ENCODE measurements at places on chromosomes 6 and 20.

GRCh38 chr6:76633259-76633658, 560.8 kb upstream of the IMPG1 start:
- DNase-seq, result no peak

- DNase-seq, result no peak
These were observed 1.7 kb downstream of the ADGRF4 start for GRCh38 chr6:47700053-47700452.

- peak; percentile 28 for DNase-seq
These were observed 549 bp downstream of the ANKRD6 start for GRCh38 chr6:89433252-89434149.

DNA sequence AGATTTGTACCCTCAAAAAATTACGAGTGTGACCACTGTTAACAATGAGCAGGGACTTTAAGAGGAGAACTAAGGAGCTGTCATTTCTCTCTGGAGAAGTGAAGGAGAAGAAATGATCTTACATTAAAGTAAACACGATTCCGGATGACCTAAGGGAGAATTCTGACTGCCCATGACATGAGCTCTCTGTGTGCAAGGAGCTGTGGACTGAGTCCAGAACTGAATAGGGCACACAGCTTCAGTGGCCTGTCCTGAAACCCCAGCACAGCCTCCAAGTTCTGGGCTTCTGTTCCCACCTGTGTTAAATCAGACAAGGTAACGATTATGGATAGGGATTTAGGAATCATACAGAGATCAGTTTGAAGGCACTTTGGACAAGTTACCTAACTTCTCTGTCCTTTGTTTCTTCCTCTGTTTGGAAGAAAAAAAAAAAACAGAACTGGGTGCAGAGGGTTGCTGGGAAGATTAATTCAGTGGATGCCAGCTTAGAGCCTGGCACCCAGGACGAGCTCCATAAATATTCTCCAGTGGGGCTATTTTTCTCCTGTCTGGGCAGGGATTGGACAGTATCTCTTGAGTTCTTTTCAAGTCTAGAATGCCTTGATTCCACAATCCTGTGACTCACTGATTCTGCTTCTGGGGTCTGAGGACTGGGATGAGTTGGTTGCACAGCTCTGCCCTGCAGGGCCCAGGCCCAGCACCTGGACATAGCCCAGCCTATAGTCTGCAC, 65.7 kb downstream of the MRPL14 start:
- no peak for DNase-seq

DNA sequence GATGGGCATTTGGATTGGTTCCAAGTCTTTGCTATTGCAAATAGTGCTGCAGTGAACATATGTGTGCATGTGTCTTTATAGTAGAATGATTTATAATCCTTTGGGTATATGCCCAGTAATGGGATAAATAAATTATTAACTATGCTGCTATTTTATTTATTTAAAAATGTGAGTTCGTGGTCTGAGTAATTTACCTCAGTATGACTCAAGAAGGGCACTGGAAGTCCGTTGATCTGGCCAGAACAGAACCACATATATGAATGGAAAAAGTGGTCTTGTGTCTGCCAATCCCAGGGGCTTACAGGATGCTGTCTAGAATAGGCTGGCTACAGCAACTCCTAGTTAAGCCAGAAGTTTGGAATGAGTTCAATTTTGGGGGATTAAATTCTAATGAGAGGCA, 27.6 kb upstream of the HLA-C start:
- no peak for DNase-seq

- no peak for DNase-seq
These were observed 96.4 kb downstream of the BANF2 start for GRCh38 chr20:17796091-17796563.

DNA sequence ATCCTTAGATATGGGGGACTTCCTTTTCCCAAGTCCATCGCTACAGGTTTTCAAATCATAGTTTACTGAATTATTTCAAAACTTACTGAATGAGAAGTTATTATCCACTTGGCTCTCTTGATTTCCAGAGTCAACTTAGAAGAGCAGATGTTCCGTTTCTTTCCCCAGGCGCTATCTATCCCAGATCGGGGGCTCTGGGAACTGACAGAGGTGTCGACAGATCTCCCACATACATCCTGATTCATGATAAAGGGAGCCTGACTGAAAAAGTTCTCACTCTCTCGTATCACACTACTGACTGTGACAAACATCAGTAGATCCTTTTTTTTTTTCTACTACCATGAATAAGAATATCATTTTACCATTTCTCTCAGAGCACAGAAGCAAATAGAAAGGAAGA, 654.8 kb downstream of the RNF144B start:
- no peak for DNase-seq

GRCh38 chr6:6634735-6635075, 46.2 kb downstream of the LY86 start:
- DNase-seq, result no peak

DNA sequence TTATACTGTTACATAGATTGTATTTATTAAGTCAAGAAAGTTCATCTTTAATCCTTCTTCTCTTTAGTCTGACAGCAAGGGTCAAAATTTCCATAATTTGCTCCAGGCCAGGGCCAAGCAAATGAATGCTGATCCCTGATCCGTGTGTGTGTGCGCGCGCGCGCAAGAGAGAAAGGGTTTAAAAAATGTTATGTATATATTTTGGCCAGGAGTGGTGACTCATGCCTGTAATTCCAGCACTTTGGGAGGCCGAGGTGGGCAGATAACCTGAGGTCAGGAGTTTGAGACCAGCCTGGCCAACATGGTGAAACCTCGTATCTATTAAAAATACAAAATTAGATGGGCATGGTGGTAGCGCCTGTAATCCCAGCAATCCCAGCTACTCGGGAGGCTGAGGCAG, 61.7 kb downstream of the GTF2H5 start:
- no peak for DNase-seq

- no peak for DNase-seq
These were observed 97.5 kb upstream of the ZBTB24 start for GRCh38 chr6:109580519-109580918.

DNA sequence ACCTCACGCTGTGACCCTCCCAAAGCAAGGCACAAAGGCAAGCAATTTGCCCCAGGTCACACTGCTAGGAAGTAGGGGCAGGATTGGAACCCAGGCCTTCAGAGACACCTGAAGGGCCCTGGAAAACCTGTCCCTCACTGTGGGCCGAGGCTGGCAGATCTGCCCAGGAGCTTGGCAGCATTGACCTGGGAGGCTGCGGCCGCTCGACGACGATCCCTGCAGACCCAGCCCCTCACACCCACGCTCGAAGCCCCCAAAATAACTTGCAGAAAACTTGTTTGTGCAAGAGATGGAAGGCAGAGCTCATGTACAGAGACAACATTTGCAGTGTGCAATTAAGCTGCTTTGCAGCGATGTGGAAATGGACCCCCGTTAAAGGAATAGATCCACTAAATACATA, 251.4 kb downstream of the TAF4 start:
- DNase-seq, result no peak

GRCh38 chr6:163605385-163606097, 191.0 kb downstream of the QKI start:
- no peak for DNase-seq

DNA sequence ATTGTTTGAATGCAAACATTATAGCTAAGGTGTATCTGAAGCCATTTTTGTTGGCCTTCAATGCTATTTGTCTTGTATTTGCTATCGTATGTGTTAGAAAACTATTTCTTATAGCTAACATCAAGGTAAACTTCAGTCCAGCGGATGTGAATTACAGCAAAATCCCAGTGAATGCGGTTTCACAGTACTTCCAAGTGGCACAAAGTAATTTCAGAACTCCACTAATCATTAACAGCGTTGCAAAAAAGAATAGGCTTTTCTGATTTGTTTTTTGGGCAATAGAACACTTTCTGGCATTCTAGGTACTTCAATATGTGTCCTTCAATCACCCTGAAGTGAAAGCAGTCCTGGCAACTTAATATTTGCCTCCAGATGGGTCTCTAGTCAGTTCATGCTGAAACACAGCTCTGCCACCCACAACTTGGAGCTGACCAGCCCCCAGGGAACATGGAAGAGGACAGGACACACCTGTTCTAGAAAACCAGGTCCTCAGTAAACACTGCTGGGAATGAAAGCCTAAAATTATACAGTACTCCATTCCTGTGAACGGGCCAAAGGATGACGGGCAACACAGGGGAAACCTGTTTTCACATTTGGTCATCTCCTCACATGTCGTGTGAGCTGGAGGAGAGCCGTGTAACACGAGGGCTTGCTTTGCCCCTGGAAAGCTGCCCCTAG, 9.7 kb upstream of the MRPS10 start:
- no peak for DNase-seq

DNA sequence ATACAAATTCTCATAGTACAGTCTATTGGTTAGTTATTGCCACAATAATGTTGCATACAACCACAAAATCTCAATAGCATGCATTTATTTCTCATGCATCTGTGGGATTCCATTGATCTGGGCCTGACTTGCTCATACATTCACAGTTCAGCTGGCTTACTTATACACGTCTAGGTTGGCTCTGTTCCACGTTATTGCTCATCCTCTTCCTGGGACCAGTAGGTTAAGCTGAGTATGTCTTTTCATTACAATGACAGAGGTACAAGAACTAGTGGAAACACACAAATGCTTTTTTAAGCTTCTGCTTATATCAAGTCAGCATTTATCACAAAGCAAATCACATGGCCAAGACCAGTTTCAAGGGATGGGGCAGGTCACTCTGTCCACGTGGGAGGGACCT, 485.3 kb upstream of the BTBD3 start:
- no peak for DNase-seq

GRCh38 chr6:39077882-39078594, 29.5 kb downstream of the GLP1R start:
- no peak for DNase-seq

DNA sequence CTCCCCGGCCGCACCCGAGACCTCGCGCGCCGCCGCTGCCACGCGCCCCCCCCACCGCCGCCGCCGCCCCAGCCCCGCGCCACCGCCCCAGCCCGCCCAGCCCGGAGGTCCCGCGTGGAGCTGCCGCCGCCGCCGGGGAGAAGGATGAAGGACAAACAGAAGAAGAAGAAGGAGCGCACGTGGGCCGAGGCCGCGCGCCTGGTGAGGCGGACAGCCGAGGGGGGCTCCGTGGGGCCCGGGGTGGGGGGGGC, 426 bp downstream of the ASXL1 start:
- no peak for DNase-seq

DNA sequence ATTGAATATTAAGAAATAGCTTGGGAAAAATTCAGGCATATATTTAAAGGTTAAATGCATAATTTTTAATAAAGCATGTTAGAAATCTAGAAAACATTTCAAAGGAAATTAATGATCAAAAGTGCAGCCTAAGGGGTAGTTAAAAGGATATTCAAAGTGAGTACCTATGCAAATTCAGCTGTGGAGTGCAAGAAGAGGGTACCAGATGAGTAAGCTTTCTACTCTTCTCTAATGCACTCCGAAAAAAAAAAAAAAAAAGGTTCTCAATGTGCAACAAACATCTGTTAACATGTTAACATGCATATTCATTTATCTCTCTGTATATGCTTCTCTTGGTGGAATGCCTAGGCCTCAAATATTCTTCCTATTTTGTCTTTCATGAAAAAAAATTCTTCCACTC, 32.0 kb upstream of the KATNA1 start:
- DNase-seq, result no peak

DNA sequence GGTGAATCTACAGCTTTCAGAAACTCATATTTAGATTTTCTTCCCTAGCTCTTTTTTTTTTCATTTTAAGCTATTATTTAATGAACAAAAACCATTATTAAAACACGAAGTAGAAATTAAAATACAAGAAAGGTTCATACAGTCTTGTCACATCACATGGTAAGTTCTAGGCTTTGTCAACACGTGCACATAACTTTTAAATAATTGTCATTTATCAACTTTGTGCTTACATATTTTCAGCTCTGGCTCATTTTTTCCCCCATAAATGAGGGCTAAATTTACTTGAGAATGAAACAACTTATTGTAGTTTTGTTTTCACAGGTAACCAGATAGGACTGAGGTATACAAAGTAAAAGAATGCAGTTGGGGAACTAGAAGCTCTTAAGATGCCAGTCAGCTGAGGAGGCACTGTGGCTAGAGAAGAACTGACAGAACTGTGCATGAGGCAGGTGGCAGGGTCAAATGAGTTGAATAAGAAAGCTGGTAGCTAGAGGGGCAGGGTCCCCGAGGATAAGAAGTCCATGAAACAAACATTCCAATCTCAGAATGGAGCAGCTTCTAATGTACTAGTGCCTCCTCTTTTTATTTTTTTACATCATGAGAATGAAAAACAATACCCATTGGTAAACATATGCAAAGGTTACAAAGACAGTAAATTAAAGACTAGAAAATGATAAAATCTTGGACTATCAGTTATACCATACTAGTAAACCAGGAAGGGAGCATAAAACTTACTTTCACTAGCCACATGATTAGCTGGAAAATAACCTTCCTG, 141.5 kb downstream of the MYB start:
- DNase-seq, result no peak

- no peak for DNase-seq
These were observed 23.4 kb downstream of the MEP1A start for GRCh38 chr6:46816626-46817025.

GRCh38 chr20:25306991-25307903, 59.4 kb downstream of the PYGB start:
- no peak for DNase-seq

DNA sequence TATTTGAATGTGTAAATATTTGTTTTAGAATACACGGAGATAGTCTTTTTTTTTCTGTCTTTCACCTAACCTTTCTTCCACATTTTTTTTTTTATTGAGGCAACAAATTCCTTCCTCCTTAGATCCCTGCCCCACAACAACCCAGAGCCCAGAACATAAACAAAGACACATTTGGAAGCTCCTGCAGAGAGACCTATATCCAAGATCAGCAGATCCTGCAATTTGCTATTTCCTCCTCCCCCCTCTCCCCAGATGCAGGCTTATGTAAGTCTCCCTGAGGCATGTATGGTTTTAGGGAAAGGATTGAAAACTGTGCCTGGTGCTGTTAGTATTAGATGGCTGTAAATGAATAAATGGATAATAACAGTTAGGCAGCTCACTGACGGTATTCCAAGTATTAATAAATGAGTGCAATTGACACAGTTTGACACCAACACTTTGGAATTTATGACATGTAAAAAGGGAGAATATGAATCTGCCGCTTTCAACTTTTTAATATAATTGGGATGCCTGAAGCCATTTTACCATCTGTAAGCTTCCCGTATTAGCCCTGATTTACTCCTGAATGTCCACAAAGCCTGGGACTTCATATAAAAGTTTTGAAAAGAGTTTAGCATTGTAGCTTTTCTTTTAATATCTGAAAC, 608.3 kb upstream of the CITED2 start:
- no peak for DNase-seq

DNA sequence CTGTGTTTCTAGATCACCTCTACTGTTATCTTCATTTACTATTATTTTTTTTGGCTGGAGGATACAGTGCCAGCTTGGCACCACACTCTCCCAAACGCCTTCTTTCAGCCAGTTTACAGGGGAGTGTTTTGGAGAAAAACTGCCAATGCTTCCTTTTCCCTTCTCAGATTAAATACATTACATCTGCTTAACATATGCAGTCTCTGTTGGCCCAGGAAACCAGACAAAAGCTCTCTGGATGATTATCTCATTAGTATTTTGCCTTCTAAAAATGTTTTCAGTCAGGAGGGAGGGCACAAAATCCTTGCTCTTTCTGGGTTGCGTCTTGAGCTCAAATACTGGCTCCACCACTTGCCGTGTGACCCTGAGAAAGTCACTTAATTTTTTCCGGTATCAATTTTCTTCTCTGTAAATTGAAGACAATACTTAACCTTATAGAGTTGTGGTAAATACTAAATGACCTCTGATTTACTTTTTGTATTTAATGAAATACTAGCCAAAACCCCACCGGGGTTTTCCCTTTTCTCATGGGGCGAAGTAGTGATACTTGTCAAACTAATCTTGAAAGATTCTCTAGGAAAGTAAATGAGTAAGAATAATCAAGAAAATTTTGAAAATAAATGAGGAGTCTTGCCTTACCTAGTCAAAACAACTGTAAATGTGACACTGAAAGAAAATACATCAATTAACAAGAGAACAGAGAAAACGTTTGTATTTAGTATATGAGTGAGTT, 146.2 kb downstream of the MMS22L start:
- no peak for DNase-seq
